ENCODE measurements at places on chromosomes 2 and 18. TPM values are rescaled to one million over a fixed set of nuclear protein-coding genes. Genes with fewer than 3 reads are reported as not detected.

DNA sequence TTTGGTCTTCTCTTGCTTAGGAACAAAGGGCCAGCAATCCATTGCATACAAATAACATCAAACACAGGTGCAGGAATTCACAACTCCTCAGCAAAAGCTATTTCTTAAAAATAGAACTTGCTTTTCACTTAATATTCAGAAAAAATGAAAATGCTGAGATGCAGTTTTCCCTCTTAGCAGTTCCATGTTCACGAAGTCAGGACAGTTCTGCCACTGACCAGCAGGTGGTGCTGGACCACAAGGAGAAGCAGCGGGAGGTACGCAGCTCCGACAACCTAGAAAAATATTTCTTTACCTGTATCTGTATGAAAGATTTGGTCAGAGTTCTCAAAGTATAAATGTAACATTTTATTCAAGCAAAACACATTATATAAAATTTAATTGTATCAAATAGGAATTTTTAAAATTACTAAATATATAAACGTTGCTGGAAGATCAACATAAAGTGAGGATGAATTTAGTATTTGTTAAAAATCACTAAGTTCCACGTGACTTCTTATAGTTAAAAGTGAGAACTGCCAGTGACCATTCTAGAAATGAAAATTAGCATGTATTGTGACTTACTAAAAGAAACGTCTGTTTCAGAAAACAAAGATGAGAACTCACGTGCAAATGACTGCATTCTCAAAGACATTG lies 48.8 kb downstream of the ADNP2 start:
- peak; percentile 79 for DNase-seq

DNA sequence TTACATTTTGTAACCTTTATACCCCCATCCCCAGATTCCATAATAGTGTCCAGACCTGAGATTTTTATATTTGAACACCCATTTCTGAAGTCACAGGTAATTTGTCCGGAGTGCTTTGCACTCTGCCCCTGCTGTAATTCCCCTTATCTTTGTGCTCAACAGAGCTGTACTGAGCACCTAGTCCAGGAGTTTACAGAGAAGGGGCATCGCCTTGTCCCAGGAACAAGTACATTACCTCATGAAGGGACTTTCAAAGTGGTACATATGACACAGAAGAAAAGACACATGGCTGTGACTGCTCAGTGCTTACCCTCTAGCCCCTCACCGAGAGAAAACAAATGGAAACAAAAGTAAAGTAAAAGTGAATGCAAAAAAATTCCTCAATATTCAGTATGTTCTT lies 373.5 kb downstream of the SOX11 start:
- DNase-seq: no peak

- no peak for DNase-seq
Measured at GRCh38 chr2:128786316-128786715, 467.6 kb upstream of the HS6ST1 start.

DNA sequence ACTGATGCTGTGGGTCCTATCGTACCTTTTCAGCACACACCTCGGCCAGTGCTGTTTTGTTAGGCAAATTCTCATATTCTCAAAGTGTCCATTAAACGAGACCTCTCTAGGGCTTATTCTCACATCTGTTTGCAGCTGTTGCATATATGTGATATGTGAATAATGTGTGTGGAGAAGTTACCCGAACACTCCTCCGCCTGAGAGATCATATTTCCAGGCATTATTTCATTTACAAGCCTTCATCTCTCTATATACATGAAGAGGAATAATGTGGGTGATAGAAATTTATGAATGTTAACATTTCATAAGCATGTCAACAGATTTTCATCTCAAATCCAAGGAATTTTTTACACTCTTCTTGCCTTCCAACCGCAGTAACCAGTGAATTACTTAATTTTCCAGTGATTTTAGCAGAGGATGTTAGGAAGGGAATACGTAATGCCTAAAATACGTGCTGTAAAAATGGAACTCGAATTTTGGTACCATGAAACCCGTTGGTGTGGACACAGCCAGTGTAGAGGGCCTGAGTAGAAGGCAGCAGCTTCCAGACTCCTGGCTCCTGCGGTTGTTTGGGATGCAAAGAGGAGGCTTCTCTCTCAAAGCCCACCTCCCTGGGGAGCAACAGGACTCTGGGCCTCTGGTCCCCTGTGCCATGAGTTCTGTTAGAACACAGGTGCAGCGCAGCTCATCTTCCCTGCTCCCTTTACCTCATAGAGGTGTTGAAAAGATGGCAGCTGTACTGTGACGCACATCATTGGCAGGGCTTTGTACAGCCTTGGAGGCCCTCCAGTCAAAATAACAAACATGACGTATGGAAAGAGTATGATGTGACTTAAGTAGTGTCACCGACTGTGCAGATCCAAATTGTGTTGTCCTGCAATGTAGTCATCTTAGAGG lies 280.1 kb downstream of the NEDD4L start:
- DNase-seq: no peak

DNA sequence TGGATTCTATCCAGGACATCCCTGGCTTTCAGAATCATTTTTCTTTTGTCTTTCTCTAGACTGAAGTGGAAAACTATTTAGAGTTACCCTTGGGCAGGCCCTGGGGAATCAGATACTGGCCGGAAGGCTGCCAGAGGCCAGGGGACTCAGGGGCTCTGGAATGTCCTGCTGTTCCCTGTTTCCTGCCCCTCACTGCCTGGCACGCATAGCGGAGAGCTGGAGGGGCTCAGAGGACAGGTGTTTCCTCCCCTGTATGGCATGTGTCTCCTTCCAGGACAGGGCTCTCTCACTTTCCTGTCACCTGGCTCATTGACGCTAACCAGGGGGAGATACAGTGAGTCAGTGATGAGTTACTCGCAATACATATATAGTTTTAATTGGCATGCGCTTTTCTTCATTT lies 38.8 kb downstream of the DYSF start:
- DNase-seq: no peak

- no peak for DNase-seq
Measured at GRCh38 chr2:105691947-105692390, 52.7 kb upstream of the NCK2 start.

- DNase-seq: no peak
Measured at GRCh38 chr18:75319905-75320304, 107.6 kb downstream of the SMIM21 start.

GRCh38 chr2:201858281-201859184 lies 52.2 kb downstream of the CDK15 start:
- DNase-seq: peak; percentile 18

- no peak for DNase-seq
Measured at GRCh38 chr2:181738563-181738962, 58.2 kb upstream of the NEUROD1 start.

GRCh38 chr18:22723773-22724172 lies 209.4 kb upstream of the RBBP8 start:
- DNase-seq: no peak

GRCh38 chr18:49028091-49028490 lies 77.3 kb upstream of the SMAD7 start:
- no peak for DNase-seq

DNA sequence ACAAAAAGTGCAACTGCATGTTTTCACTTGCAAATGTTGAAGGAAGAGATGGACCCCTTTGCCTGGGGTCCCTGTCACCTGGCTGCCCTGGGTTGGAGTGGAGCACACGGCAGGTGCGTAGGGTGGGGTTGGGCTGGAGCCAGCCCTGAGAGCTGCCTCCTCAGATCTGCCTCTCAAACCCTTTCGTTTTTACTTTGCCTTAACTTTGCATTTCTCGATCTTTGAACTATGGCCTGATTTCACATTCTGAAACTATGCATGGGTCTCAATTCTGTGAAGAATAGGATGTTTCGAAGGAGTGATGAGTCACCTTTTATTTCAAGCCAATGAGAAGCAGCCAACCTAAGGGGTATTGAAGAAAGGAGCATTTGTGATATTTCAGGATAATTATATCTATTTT lies 132.8 kb downstream of the ACOXL start:
- no peak for DNase-seq

DNA sequence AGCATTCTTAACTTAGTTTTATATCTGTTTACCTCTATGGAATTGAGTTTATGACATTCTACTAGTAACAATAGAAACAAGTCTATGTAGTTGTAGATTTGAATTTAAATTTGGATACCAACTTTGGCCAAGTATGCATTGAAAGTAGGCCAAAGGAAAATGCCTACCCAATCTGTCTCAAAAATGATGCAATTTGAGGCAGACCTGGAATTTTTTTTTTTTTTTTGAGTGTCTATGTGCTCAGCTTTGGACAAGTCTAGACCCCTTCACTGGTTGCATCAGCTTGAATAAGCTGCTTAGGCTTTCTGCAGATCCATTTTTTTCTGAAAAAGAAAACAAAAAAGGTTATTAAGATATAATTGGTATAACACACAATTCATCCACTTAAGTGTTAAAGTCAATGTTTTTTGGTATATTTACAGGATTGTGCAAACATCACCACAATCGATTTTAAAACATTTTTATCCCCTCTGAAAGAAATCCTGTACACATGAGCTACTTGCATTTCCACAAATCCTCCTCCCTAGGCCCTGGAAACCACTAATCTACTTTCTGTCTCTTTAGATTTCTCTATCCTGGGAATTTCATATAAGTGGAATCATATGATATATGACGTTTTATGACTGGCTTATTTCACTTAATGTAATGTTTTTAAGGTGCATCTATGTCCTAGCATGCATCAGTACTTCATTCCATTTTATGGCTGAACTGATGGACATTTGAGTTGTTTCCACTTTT lies 185.1 kb upstream of the CCDC68 start:
- DNase-seq: no peak

DNA sequence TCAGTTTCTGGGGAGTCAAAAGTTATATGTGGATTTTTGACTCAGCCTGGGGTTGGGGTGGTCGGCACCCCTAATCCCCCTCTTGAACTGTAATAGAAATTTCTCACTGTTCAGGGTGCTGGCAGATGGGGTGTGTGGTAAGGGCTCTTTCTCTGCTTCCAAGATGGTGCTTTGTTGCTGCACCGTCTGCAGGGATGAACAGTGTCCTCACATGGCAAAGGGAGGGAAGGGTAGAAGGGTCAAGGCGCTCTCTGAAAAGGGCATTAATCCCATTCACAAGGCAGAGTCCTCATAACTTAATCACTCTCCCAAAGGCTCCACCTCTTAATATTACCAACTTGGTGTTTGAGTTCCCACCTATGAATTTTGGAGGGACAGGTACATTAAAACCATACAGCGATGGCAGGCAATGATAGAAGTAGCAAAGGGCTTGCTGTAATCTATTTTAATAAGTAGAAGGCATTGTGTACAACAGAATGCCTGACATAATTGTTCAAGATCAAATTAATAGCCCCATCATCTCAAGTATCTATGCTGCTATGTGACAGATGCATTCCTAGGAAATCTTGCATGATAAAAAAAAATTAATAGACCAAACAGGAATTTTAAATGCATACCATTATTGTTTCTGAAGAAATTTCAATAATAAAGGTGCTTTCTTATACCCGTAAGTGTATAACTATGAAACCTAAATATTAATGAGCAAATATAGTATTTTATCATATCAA lies 28.1 kb downstream of the MMADHC start:
- no peak for DNase-seq

DNA sequence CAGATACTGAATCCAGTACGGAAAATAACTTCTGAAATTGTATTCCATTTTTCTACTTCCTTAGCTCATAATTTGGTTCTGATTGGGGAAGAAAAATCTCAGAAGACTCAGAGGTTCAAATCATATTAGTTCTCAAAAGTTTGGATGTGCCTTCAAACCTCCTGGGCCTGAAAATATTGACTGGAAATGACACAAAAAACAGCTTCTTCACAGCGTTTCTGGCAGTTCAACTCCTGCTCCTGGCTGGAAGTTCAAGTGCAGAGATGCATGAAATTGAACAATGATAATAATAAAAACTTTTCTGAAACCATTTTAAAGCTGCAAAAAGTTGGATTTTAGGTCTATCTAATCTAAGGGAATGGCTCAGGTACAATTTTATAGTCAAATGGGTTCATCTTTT lies 1459.9 kb upstream of the CELF4 start:
- DNase-seq: no peak

DNA sequence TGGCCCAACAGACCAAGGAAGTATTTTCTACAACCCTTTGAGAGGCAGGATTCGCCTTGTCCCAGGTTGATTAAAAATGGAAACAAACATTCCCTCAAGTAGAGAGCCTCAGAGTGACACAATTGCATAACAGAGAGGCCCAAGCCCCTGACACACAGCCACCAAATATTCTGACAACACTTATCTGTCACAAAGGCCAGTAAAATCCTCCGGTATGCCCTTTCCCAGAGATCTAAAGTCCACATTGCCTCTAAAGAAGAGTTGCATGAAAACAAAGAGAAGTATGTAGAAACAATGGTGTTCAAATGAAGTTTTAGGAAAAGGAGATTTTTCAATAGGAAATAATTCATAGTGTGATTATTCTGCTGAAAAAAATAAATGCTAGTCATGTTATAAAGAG lies 32.1 kb downstream of the DSEL start:
- DNase-seq: no peak

DNA sequence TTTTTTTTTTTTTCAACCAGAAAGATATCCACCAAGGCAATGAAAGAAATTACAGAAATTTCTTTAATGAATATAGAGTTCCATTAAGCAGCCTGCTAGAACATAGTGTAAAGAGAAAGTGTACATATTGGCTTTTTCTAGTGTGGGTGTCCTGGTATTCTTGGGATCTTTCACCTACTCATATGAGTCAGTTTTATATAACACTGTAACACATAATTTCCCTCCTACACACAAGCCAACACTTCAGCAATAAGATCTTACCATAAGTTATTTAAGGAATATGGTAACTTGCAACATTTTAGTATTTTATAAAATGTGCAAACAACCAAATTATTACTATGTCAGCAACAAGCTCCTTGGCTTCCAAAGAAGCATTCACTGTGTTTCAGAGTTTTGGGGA lies 59.9 kb downstream of the ZRANB3 start:
- DNase-seq: no peak

- no peak for DNase-seq
Measured at GRCh38 chr2:132549935-132550670, 119.9 kb downstream of the LYPD1 start.

DNA sequence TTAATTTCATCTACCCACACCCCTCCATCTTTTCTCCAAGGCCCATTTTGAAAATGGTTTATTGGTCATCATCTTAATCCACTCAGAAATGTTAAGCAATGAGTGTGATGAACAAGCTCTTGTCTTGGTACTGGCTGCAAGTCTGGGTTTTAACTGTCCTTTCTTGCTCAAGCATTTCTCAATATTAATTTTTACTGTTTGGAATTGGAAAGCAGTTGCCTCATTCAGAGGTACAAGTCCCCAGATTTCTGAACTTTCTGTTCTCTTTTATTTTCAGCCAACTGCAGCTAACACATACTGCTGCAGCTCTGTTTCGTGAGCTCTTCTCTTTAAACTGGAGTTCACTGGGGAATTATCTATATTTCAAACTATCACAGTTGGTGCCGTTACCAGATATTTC lies 99.4 kb upstream of the TEX51 start:
- no peak for DNase-seq

GRCh38 chr2:152613235-152613634 lies 104.0 kb downstream of the PRPF40A start:
- DNase-seq: no peak

The ABCG5 gene
- not detected for total RNA-seq

The LOXL3 gene
- 12.0 TPM for total RNA-seq

The MGAT4A gene
- total RNA-seq: 18.8 TPM

The SAG gene
- not detected for total RNA-seq

The FBXO15 gene
- total RNA-seq: 1.4 TPM

The C2orf72 gene
- 0.20 TPM for total RNA-seq

The MSH2 gene
- total RNA-seq: 14.0 TPM

The EML6 gene
- 0.60 TPM for total RNA-seq

The MALL gene
- total RNA-seq: 12.6 TPM

The KCNE4 gene
- 8.4 TPM for total RNA-seq

The DUSP19 gene
- total RNA-seq: 1.7 TPM

The SERPINB13 gene
- not detected for total RNA-seq

The PDE1A gene
- total RNA-seq: 40.0 TPM

Data from tibial nerve (tissue), 4 donors.